T-cell (primary cell): ENCODE measurements at places on chromosomes 7 and 10. TPM values are rescaled to one million over a fixed set of nuclear protein-coding genes. Genes with fewer than 3 reads are reported as not detected.

RBAK gene
- total RNA-seq, result 21.4 TPM

EFCAB10 gene
- total RNA-seq, result 0.58 TPM

ZRANB1 gene
- 21.4 TPM for total RNA-seq

ZFAND4 gene
- 30.5 TPM for total RNA-seq

VWC2 gene
- total RNA-seq, result not detected

SLC25A13 gene
- 8.1 TPM for total RNA-seq

NME8 gene
- not detected for total RNA-seq

EPDR1 gene
- total RNA-seq, result 1.0 TPM

NEURL1 gene
- total RNA-seq, result 1.7 TPM

TRIL gene
- not detected for total RNA-seq

PAPSS2 gene
- not detected for total RNA-seq

EVX1 gene
- not detected for total RNA-seq

IL2RA gene
- 25.9 TPM for total RNA-seq

WNT8B gene
- 0.23 TPM for total RNA-seq

WNT2 gene
- not detected for total RNA-seq

DRGX gene
- not detected for total RNA-seq

GALNT11 gene
- total RNA-seq, result 24.0 TPM

CALHM1 gene
- not detected for total RNA-seq
